ENCODE measurements at places on chromosomes 12 and 14.
A peak's percentile ranks its signal among the peaks of the same experiment; 100 is the strongest.

DNA sequence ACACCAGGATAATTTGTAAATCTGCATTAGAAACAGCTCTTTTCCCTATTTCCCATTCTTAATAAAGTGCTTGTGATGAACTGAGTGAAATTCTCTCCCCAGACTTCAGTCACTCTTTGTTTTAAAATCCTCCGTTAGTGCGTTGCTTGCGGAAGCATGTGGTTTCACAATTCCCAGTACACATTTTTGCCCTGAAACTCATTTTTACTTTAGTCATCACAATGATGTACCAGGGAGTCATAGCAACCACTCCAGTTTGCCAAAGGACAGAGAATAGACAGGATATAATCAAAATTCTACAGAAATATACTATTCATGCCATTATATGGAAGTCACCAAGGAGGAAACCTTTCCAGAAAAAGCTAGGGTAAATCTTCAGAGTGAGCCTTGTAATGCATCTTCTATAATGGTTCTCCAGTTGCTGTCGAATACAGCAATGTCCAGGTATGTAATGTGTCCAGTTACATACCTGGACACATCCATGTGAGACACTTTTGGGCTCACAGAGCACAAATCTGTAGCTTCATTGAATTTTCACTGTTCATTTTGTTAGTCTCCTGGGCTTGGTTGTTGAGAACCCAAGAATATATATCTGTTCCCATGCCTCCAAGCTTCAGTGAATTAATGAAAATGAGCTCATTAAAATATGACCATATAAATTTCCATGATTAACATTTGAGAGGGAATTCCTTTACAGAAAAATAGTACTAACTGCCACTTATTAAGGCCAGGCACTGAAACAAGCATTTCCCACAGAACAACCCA is 57.8 kb downstream of the GPR135 start:
- DNase-seq: peak; percentile 32

- DNase-seq: no peak
These were observed 110.3 kb downstream of the DICER1 start for GRCh38 chr14:95046711-95047681.

- no peak for DNase-seq
These were observed 30.9 kb downstream of the TBC1D15 start for GRCh38 chr12:71870416-71870815.

- DNase-seq: no peak
These were observed 11.9 kb downstream of the PLEKHG6 start for GRCh38 chr12:6322352-6322751.

GRCh38 chr12:32901553-32901952 is 5.0 kb upstream of the PKP2 start:
- DNase-seq: no peak

- no peak for DNase-seq
These were observed 7.1 kb downstream of the SCN8A start for GRCh38 chr12:51598156-51598555.

GRCh38 chr14:24238527-24239037 is 3.8 kb downstream of the TINF2 start:
- no peak for DNase-seq

- DNase-seq: peak; percentile 45
These were observed 47.5 kb downstream of the MRPL42 start for GRCh38 chr12:93514853-93515252.

- DNase-seq: peak; percentile 71
These were observed 133.6 kb downstream of the TTLL5 start for GRCh38 chr14:75794615-75795038.

DNA sequence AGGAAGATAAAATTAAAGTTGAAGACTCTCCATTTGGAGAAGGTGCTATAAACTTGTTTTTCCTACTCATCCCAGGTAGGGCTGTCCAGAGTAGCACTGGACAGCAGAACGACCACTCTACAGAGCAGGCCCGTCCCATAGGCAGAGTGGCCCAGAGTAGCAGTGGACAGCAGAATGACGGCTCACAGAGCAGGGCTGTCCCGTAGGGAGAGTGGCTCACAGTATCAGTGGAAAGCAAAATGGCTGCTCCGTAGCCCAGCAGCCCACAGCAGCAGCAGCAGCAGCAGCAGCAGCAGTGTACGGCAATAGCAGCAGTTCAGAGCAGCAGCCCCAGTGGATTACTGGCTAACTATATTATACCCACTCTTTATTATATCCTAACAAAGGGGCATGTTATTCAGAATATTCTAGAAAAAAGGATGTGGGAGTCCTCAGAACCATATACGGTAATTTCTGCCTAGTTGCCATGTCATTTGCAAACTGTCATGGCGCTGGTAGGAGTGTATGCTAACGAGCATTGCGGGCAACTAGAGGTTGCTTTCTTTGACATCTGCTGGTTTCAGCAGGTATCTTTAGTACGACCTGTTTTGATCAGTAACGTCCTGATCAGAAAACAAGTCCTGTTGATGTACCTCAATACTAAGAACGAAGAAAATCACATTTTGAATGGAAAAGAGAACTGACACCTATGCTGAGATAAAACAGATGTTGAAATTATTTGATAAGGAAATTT is 567.3 kb downstream of the SLC16A7 start:
- no peak for DNase-seq

DNA sequence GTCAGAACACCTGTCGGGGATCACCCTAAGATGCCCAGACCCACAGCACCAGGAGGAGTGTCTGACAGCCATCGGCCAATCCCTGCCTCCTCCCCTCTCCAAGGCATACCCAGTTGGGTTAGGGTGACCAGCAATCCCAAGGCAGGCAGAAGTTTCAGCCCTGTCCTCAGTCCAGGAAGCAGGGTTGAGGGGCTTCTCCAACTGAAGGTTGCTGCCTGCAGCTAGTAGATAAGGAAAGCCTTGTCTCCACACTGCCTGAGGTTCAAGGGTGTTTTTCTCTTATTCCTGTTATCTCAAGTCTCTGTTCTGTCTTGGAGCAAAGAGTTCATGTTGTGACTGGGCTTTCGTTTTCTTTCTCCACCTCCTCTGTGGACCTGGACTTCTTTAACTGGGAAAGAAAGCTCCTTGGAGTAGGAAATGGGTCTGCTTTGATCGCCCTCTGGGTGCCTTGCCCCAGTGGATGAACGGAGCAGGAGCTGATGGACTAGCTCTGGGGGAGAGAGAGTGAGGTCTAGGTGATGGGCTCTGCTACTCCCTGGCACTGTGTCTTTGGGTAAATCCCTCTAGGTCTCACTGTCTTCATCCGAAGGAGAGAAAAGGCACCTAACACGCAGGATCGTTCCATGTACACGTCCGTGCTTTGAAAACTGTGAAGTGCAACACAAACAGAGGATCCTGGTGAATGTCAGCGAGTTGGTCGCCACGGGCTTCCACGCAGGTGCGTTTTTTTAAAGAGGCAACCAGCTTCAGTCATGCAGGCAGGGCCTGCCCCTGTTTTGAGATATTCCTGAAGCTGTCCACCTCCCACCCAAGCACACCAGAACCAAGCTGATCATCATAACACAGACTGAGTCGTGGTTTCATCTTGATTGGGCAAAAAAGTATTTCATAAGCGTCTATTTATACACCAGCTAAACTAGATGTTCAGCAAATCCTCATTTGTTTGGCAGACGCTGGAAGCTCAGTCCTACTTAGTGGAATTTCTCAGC is 52.5 kb upstream of the FOXN3 start:
- DNase-seq: no peak

- peak; percentile 55 for DNase-seq
These were observed 1.8 kb downstream of the FLRT2 start for GRCh38 chr14:85531587-85532373.

GRCh38 chr14:79578470-79578869 is 632.8 kb downstream of the DIO2 start:
- no peak for DNase-seq

GRCh38 chr12:27812502-27812901 is 32.5 kb upstream of the MANSC4 start:
- no peak for DNase-seq

- no peak for DNase-seq
These were observed 37.8 kb downstream of the PROX2 start for GRCh38 chr14:74838166-74838565.

DNA sequence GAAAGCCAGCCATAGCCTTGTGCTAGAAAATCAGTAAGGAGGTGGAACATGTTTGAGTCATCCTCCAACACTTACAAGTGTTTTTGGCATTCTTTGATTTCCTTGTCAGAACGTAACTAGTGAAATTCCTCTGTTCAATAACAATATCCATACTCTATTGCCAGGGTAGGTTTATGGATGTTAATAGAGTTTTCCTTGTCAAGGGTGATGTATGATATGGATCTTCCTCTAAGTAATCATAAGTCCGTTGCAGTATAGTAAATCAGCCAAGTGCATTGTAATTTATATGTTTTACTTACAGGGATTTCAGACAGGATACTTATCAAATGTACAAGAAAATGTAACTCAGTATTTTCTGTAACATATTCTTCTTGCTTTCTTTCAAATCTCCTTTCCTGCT is 19.4 kb downstream of the NAV3 start:
- DNase-seq: no peak

DNA sequence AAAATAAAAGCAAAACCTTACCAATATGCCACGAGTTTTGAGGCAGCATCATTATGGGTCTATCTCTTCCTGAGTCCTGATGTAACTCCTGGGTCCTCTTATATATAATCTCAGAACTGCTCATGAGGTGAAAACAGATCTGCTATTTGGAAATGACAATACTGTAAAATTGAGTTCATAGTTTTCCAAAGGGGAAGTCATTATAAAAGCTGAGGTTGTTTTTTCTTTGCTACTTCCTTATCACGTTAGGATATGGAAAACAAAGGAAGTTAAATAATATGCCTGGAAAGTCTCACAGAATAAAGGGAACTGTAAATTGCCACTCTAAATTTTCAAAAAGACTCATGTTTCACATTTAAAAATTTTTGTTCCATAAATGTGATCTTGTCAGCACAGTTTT is at the start of gene CD163L1:
Gene CD163L1 (minus strand): TSS at position 78 of the 400 bp plus-strand sequence. CDS start 26 bp downstream, at position 52.
- no peak for DNase-seq

DNA sequence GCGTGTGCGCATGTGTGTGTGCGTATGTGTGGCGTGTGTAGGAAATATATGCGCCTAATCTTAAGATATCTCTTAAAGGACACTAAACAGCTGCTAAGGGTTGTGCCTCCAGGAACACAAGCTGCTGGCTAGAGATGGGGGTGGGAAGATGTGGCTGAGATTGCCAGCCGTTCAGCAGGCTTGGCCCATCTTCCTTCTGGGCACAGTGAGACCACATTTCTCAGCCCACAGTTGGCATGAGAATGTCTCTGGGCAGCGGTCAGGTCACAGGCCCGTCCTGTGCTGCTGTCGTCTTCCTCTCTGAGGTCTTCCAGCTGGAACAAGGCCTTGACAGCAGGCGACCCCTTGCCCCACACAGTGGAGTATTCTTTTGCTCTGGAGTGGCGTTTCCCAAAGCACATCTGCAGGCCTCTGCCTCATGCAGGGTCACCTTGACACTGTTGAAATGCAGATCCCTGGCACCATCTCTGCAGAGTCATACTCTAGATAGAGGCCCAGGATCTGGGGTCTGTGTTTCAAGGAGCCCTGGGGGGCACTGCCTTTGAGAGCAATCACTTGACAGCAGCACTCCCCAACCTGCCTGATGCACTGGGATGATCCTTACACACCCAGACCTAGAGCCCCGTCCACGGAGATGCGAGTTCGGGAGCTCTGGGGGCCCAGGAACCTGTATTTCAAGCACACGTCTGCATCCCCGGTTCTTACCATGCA is 335.5 kb upstream of the SFSWAP start:
- no peak for DNase-seq

DNA sequence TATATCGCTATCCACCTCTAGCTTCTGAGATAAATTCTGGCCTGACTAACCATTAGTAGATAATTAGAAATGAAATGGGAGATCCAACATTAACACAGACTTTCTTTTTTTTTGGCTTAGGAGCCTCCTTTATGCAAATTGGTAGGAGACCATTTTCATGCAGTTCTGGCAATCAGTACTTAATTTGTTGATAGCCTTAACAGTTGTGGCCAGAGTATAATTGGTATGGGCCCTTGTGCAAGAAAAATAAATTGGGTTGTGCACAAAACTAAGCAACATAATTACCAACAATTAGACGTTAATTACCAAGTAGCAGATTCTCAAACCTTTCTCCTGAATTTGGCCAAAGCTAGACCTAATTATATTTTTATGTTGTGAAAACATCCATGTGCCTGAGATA is 111.0 kb downstream of the MGAT4C start:
- no peak for DNase-seq

DNA sequence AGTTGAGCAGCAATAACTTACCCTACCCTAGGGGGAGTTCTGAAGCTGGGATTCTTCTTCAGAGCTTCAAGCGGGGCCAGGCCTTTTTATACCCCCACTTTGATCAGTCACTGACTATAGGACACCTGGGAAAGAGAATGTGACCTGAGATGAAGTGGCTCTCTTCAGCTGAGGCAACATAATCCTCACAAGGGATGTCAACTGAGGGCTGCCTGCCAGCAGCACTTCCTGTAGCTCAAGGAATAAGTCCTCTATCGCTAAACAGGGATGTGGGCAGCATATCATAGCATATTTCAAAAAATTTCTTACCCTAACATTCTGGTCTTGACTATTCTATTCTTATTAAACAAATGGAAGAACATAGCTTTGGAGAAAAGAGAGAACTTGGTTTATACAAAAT is 17.4 kb downstream of the LGALS3 start:
- DNase-seq: no peak

- DNase-seq: no peak
These were observed 14.0 kb upstream of the KLRD1 start for GRCh38 chr12:10293570-10294227.

- DNase-seq: peak; percentile 30
These were observed 895 bp downstream of the SLC7A8 start for GRCh38 chr14:23182372-23183157.

DNA sequence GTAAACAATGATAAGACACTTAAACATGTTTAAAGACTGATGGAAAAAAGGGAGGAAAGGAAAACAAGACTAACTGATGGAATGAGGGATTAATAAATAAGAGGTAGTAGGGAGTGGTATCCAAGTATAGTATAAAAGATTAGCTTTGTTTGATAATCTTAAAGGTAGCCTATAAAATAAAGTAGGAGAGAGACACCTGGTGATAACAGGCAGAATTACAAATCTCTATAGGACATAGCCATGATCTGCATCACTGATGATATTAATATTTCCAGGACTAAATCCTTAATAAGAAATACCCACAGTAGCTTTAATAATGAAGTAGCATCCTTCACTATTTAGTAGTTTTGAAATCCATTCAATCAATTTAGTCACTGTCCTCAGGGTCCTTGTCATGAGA is 30.4 kb downstream of the DLGAP5 start:
- peak; percentile 43 for DNase-seq

All from kidney tubule cell (primary cell).